Activated CD4-positive, CD25-positive, alpha-beta regulatory T cell treated with anti-CD3 and anti-CD28 coated beads, Interleukin-2, amount 50 U/mL, for 72 hours (primary cell): ENCODE measurements at places on chromosomes 13 and 19.

GRCh38 chr13:61142506-61142905 is 273.1 kb downstream of the PCDH20 start:
- DNase-seq = no peak

DNA sequence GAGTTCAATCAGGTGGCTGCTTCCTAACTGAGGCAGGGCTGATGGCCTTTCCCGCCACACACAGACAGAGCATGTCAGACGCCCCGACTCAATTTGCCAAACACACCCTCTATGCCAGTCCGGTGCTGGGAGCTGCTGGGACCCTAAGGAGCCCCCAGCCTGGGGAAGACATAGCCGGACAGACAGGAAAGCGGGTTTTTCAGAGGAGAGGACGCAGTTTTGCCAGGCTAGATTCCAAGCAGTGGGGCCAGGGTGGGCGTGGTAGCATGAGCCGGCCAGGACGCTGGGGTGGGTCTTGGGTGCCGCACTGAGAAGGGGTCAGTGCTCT is 19.8 kb downstream of the MAST3 start:
- no peak for DNase-seq

DNA sequence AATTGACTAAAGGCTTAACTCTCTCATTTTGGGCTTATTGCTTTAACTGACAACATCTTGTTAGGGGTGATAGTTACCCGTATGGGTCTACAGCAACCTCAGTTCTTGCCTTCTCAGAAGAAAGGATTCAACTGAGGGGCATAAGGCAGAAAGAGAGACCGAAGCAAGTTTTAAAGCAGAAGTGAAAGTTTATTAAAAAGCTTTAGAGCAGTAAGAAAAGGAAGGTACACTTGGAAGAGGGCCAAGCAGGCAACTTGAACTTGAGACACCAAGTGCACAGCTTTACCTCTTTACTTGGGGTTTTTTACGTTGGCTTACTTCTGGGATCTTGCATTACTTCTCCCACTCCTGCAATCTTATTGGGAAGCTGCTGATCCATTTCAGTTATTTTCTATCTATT is 246.9 kb upstream of the PRR20A start:
- no peak for DNase-seq

DNA sequence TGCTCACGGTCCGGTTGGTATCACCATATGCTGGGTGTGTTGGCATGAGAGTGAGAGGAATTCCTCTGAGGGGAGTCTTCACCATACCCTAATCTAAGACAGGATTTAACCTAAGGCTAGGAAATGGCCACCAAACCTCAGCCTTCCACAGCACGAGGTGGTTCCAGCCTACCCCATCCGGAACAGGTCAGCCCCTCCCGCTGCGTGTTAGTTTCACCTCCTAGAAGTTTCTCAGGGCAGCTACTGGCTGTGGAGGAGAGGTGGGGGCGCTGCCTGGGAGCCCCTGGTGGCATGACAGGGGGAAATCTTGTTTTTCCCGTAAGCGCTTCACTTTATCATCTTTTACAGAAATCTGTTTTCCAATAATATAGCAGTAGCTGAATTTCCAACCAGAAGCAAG is 55.1 kb downstream of the RGCC start:
- no peak for DNase-seq

DNA sequence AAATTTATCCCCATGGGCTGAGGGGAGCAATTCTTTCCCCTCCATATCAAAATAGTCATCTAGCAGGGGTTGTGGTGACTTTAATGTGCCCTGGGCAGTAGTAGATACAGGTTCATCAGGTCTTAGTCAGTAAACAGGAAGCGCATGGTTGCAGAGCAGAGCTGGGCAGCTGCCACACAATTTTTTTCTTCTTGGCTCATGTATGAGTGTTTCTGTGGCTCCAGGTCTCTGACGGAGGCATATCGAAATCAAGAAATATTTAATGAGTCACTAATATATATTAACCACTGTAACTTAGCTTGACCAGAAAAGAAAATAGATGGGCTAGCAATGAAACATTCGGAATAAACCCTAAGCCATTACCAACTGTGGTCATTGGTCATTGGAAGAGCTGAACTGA is 68.4 kb upstream of the UBL3 start:
- DNase-seq = no peak

- DNase-seq = no peak
These were observed 18.9 kb downstream of the MPND start for GRCh38 chr19:4362101-4362828.

GRCh38 chr13:36475468-36475867 is 43.2 kb downstream of the CCNA1 start:
- DNase-seq = no peak

GRCh38 chr13:18949970-18950369 is 231.7 kb downstream of the TUBA3C start:
- DNase-seq = no peak

- no peak for DNase-seq
These were observed 74.2 kb downstream of the CDK8 start for GRCh38 chr13:26327940-26328725.

DNA sequence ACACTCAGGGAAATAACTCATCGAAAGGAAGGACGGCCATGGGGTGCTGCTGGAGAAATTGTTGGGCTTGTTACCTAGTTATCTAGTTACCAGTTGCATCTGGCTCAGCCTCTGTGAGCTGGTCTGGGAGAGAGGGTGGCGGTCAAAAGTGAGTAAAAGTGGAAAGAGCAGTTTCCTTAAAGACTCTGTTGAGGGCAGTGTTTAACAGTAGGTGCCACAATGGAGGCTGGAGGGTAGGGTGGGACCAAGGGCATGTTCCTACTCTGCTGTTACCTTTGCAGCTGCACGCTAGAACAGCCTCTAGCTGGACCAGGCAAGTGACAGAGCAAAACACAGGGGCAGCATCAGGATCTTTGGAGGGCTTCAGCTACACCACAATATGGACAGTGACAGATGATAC is 228.8 kb upstream of the STARD13 start:
- DNase-seq = no peak

GRCh38 chr13:86082121-86082520 is 282.9 kb upstream of the SLITRK6 start:
- no peak for DNase-seq

DNA sequence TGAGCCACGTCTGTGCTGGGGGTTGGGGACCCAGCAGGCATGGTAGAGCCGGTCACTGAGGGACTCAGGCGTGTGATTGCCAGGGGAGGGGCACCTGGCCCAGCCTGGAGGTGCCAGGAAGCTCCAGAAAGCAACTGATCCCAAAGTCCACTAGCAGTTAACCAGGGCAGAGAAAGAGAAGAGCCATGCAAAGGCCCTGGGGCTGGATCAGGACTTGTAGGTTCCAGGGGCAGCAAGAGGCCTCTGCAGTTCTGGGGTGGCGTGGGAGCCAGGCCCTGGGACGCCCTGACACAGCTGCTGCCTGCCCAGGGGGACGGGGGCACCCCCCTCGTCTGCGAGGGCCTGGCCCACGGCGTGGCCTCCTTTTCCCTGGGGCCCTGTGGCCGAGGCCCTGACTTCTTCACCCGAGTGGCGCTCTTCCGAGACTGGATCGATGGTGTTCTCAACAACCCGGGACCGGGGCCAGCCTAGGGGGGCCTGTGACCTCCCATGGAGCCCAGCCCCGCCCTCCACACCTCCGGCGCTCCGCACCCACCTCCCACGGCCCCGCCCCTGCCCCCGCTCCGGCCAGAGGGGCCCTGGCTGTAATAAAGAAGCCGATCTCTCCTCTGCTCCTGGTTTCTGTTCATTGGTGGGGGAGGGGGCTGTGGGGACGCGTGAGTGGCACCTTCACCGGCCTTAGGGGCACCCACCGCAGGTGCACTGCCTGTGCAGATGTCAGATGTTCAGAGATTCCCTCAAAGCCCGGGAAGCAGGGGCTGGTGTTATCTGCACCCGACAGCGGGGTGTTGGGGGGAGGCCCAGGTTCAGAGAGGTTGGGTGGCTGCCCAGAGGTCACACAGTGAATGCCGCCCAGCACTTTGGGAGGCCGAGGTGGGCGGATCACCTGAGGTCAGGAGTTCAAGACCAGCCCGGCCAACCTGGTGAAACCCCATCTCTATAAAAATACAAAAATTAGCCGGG is 4.1 kb downstream of the AZU1 start:
- DNase-seq = no peak

DNA sequence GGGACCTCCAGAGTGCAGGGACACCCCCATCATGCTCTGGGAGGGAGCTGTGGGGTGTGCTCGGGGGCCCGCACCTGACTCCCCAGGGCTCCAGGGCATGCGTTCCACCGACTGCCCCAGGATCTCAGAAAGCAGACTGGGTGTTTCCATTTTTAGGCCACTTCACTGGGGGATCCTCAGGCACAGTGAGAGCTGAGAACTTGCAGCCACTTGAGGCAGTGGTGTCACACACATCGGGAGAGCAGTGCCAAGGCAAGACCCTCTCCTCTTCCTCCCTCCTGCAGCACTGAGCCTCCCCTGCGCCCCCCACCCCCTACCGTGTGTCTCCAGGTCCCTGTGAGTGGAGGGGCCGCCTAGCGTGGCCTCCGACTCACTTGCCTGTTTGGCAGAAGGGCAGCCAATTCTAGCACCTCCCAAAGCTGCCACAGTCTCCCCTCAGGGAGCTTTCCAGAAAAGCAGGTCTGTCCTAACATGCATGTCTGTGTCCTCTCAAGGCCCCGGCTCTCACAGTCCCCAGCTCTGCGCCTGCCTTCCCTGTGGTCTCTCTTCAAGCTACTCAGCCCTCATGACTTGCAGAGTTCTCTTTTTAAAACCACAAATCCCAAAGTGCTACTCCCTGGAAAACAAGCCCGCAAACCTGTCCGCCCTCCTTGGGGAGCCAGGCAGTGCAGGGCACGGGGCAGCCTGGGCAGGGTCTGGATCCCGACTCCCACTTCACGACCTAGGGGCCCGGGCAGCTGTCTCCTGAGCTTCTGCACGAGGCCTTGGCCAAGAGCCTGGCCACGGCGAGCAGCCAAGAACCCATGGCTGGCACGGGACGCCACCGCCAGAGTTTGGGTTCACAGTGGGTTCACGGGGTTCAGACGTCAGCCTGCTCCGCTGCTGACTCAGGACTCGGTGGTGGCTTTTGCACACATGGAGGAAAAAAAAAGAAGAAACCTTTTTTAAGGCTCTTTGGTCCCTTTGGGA is 94.1 kb downstream of the STK24 start:
- no peak for DNase-seq

- no peak for DNase-seq
These were observed 396.9 kb upstream of the SLITRK1 start for GRCh38 chr13:84279166-84279565.

DNA sequence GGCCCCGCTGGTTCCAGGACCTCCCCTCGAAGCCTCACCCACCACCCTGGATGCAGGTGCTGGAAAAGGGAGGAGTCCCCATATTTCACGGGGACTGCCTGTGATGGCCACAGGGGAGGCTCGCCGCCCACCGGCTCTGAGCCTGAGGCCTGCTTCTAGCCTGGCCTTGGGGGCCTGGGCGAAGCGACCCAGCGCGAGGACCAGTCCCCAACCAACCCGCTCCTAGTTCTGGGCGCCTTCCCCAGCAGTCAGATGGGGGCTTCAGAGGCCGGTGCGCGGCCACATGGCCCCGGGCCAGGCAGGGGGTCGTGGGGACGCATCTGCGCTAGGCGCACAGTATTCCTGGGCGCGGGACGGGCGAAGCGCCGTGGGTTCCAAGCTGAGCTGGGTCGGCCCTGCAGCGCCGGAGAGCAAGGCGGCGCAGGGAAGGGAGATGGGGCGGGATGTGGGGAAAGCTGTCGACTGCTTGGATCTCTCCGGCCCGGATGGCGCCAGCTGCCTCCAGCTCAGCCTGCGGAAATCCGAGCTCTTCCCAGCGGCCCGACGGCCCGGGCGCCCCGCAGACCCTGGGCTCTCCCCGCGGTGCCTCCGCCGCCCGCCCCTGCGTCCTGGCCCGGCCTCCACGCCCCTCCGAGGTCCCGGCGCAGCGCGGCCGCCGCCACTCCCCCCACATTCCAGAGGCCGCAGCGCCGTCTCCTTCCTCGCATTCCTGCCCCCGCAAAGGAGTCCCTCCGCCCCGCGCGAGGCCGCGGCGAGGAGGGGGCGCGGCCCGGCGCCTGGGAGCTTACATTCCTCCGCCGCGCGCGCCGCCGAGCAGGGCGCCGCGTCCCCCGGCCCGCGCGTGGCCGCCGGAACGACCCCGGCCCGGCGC is at the start of gene WTIP:
WTIP (plus strand) TSS at position 788 of the 871 bp plus-strand sequence. CDS start 217 bp downstream, outside the sequence.
- no peak for DNase-seq

GRCh38 chr13:97758317-97758716 is 195.2 kb upstream of the IPO5 start:
- no peak for DNase-seq

- DNase-seq = no peak
These were observed 11.1 kb upstream of the BCL3 start for GRCh38 chr19:44737238-44738071.

GRCh38 chr19:46585539-46585938 is 15.6 kb upstream of the CALM3 start:
- DNase-seq = no peak

- peak; percentile 52 for DNase-seq
These were observed 2.6 kb downstream of the BBC3 start for GRCh38 chr19:47228168-47228936.

GRCh38 chr13:45683701-45684100 is 18.4 kb upstream of the CBY2 start:
- no peak for DNase-seq

GRCh38 chr19:47450478-47450877 is 21.2 kb downstream of the SLC8A2 start:
- DNase-seq = no peak

- DNase-seq = no peak
These were observed 31.8 kb upstream of the SPART start for GRCh38 chr13:36377826-36378468.

GRCh38 chr13:23690668-23691067 is 120.5 kb downstream of the TNFRSF19 start:
- no peak for DNase-seq
